DMS79 treated with DMSO at 0.1 percent for 48 hours (cell line): ENCODE measurements at places on chromosomes 4 and X.

DNA sequence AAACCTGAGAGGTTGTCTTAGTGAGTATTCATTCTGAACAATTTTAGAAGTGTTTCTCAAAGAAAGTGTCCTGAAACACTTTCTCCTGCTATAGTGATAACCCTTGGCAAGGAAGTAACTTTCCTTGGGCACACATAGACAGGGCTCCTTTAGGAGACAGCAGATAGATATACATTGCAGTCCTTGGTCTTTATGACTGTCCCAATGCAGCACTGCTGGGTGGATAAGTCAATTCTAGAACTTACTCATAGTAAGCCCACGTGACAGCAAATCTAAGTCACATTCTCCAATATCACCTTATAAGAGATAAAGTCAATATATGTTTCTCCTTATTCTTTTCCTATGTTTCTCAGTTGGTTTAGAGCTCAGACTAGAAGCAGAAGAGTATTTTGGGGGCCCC is 46.7 kb downstream of the GPRASP3 start:
- DNase-seq: no peak

GRCh38 chrX:49993661-49994060 is 71.3 kb downstream of the CLCN5 start:
- DNase-seq: no peak

DNA sequence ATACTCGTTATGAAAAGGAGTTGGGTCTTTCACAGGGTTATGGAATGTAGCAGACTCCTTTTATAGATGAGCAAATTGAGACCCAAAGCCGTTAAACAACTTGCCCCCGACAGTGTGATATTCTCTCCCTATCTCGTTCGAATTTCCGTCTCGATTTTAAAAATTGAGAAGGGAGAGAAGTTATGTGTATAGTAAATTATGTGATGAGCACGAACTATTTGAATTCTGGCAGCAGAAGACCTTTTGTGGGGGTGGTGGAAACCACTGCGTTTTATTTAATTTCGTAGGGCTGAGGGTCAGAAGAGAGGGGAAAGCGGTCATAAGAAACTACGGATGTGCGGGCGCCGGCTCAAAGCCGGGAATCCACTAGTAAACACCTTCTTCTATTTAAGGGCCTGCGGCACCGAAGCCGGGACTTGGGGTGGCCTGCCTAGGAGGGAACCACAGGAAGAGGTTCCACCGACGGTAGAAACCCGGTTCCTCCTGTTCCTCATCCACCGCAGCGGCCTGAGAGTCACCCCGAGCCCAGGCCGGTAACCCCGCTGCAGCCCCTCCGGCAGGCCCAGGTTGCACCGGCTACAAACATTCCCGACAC is 1.5 kb upstream of the DDX3X start:
- peak; percentile 14 for DNase-seq

DNA sequence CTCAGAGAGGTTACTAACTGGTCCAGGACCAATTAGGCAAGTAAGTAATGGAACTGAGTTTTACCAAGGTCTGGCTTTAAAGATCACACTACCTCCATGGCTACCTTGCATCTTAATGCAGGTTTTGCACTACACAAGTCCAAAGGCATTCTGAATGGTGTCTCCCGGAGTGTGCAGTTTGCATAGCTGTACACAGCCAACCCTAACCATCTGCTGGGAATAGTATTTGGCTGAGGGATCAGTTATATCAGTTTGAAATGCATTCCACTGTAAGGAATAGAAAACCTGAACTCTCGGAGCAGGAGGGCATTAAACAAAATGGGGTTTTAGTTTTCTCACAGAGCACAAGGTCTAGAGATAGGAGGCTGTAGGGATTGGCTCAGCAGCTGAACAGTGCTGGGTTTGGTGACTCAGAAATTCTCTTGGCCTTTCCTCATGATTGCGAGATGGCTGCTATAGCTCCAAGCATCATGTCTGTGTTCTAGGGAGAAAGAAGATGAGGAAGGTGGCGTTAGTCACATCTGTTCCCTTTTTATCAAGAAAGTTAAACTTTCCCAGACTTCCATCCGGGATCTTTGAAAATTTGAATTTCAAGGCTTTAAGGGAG is 177.1 kb downstream of the NHS start:
- no peak for DNase-seq

GRCh38 chr4:18508786-18509185 is 487.2 kb upstream of the LCORL start:
- no peak for DNase-seq

DNA sequence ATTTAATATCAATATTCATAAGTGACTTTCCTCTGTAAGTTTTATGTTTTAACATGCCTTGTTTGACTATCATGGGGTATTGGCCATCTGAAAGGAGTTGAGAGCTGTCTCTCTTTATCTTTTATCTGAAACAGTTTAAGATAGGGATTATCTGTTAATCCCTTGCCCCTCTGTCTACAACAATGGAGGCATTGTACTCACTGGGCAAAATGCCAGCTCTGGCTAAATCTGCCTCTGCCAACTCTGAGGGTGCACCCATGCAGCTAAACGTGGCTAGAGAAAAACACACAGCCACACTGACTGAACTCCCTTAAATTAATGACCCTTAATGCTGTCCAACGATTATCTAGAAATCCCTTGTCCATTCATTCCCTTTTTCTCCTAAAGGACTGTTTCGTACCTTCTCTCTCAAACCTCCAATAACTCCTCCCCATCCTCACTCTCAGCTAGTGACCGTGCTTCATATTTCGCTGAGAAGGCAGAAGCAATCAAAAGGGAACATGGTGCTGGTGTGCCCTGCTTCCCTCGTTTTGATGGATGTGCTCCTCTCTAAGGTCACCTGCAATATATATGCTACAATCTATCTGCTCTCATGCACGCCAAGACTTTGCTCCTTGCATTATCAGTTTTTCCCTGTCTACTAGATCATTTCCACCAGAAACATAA is 10.3 kb downstream of the PHKA2 start:
- DNase-seq: peak; percentile 0

DNA sequence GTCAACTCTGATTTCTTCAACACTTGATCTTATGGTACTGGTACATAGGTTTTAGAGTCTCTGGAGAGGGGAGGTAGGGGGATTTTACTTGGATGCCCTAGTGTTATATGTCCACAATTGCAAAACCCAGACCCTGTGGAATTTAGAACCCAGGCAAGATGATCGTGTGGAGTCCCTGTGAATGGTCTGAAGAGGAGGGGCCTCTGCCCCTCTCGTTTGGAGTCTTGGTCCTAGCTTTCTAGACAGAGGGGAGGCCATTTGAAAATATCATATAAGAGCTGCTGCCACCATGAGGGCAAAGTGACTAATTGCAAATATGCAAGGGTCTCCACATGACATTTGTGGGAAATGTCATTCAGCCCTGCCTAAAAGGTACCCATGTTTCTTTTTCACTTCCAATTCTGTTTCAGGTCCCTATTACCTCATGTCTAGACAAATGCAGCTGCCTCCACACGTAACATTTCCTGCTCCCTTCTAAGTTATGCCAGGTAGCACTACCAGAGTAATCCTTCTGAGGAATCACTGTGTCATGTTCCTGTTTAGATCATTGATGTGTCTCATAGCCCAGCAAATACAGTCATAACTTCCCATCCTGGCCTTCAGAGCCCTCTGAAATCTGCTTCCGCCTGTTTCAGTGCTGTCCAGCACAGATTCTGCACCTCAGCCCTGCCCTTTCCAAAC is 126.8 kb downstream of the KLHL8 start:
- DNase-seq: peak; percentile 44

- no peak for DNase-seq
These were observed 105.6 kb downstream of the CNKSR2 start for GRCh38 chrX:21479695-21480270.

DNA sequence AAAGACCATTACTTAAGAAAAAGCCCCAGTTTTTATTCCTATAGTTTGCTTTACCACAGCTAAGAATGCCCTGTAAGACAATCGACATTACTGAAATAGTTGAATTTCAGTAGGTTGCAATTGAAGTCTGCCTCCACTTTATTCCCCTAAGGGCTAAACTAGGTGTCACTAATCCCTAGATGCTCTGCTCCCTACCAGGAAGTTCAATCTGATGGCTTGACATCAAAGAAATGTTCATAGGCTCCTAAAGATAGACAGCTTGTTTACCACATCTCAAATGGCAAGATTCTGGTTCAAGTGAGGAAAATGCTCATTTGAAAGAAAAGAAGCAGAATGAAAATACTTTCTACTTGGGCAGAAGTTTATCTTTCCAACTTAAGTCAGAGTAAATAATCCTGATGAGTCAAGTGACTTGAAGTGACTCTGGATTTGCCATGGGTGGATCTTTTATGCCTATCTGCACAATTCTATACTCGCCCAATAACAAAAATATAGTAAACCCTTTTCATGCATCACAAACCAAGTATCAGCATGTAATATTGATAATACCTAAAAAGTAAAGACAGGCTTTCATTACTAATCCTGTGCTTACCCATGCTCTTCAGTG is 117.2 kb downstream of the SH3RF1 start:
- DNase-seq: no peak

GRCh38 chr4:176784816-176785215 is 7.9 kb downstream of the VEGFC start:
- no peak for DNase-seq

DNA sequence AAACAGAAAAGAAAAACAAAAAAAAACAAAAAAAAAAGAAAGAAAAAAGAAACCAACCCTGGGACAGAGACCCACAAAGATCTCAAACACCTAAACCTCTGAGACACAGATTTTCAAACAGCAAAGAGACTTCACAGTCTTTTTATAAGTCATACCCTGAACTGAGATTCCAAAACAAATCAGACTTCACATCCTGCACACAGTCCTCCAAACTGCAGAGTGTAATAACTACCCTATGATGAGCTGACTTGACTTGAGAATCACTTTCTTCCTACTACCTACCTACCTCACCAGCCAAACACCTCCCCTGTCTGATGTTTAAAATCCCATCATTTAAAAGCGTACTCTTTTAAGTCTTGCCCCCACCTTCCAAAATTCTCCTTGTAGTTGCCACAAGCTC is 25.2 kb upstream of the GLOD5 start:
- DNase-seq: no peak

- no peak for DNase-seq
These were observed 41.2 kb downstream of the DCLK2 start for GRCh38 chr4:150119492-150119891.

- DNase-seq: no peak
These were observed 76.7 kb upstream of the TMEM150C start for GRCh38 chr4:82638479-82638878.

- DNase-seq: peak; percentile 6
These were observed 50.3 kb downstream of the CHRDL1 start for GRCh38 chrX:110745288-110745687.

DNA sequence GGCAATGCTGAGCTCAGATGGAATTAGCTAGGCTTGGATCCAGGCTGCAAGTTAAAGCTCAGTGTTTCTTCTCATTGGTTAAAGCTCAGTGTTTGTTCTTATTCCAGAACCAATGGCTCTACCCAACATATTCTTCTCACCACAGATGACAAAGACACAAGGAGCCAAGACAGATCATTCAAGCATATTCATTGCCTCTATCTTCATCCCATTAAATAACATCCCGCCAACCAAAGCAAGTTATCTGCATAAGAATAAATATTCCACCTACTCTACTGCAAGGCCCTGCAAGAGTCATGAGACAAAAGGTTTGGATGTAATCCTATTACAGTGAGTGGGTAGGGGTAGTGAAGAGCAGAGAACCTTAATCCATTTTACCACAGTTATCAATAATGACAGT is 766.5 kb downstream of the C4orf33 start:
- DNase-seq: no peak

GRCh38 chr4:24745172-24745895 is 50.0 kb upstream of the SOD3 start:
- no peak for DNase-seq

DNA sequence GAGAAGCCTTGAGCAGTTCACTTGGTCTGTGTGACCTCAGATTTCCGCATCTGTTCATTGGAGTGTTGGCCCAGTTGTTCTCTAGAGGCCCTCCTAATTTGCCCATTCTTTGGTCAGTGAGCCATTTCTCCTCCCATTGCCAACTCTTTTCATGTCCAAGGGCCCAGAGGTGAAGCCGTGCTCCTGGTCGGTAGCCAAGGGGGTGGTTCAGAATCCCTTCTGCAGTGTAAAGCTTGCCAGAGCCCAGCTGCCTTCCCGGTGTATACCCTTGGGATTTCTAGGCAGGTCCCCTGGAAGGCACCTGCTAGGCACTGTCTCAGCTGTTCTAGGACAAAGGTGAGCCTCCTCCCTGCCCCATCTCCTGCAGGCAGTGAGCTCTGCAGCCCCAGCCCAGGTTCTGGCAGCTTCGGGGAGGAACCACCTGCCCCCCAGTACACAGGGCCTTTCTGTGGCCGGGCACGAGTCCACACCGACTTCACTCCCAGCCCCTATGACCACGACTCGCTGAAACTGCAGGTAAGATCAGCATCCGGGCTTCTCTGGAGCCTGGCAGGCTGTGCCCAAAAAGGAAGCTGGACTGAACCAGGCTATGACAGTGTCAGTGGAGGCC is 12.3 kb downstream of the SASH3 start:
- DNase-seq: peak; percentile 13

GRCh38 chr4:173500841-173501591 is 29.0 kb downstream of the HAND2 start:
- no peak for DNase-seq
